BJ (cell line): ENCODE measurements at places on chromosomes 4 and X.

DNA sequence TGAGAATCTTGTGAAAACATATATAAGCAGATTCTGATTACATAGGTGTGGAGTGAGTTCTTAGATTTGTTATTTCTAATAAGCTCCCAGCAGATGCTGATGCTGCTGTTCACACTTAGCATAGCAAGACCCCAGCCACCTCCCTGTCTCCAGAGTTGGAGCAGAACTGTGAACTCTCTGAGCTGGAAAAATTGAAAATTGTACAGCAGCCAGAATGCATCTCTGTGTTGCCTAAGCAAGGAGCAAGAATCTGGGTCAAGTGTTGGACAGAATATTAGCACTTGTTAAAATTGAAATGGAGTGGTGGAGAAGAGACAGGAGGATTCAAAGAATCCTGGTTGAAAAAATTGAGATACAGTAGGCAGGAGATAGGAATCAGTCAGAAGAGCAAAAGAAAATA, 146.6 kb upstream of the FAM47C start:
- no peak for DNase-seq

DNA sequence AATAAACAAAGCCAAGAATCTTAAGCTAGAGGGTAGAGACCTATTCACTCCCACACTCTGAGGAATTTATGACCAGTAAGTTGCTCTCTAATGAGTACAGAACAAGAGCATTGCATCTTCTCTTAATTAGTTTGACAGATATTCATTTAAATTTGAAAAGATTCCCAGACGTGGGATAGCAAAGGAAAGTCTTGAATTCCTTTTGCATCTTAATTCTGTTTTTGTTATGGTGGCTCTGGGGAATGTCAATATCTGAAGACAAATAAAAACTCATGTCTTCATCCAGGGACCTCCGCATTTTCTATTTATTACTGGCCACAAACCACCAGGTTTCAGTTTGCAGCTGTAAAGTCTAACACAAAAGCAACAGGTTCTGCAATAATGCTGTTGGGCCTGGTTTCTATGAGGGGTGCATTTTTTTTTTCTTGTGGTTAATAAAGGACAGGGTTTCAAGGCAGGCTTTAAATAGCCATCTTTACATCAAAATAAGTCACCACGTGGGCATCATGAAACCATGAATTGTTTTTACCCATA, 172.3 kb downstream of the SHROOM3 start:
- DNase-seq = peak; percentile 99

GRCh38 chr4:41745292-41746024, 3.1 kb downstream of the PHOX2B start:
- no peak for DNase-seq

DNA sequence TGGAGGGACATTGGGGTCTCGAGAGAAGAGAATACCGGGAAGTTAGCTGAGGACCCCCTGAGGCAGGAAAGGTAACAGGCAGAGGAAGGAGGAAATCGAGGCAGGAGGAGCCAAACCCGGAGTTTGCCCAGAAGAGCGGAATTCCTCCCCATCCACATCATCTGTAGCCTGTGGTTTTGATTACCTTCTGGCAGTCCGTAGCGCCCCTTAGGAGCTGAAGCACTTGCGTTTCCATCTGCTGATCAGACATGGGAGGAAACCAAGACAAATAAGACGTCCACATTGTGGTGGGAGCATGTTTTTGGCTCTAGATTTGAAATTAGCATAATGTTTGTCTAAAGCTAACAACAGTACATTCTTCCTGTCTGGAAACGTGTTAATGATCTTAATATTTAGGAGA, 26.8 kb upstream of the HMX1 start:
- no peak for DNase-seq

DNA sequence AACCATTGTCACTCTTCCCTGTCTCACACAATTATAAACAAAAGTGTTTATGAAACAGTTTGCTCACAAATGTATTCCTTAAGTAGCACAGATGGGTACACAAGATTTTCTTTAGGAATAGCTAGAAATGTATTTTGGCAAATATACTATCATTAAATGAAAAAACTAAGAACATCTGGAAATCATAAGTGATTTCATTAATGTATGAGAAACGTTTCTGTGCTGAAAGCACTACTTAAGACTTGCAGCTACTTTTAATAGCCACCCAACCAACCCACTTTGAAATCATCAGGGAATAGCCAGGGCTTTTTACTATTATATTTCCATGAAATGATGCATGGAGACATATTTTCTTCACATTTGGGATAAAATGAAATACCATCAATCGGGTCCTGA, 62.3 kb upstream of the NAP1L5 start:
- DNase-seq = no peak
